OCI-LY7 (cell line): ENCODE measurements at places on chromosomes 6 and 20.

GRCh38 chr6:24093381-24093780, 32.6 kb upstream of the NRSN1 start:
- no peak for DNase-seq

DNA sequence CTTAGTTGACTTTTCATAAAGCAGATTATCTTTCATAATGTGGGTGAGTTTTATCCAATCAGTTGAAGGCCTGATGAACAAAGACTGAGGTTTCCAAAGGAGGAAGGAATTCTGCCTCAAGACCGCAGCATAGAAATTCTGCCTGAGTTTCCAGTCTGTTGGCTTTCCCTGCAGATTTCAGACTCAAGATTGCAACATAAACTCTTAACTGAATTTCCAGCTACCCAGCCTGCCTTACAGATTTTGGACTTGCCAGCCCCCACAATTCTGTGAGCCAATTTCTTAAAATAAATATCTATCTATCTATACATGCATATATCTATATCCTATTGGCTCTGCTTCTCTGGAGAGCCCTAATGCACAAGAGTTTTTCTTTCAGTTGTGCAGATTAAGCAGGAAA, 57.3 kb upstream of the SMLR1 start:
- no peak for DNase-seq

GRCh38 chr6:31128093-31128676, 7.9 kb upstream of the CDSN start:
- DNase-seq = peak; percentile 73

DNA sequence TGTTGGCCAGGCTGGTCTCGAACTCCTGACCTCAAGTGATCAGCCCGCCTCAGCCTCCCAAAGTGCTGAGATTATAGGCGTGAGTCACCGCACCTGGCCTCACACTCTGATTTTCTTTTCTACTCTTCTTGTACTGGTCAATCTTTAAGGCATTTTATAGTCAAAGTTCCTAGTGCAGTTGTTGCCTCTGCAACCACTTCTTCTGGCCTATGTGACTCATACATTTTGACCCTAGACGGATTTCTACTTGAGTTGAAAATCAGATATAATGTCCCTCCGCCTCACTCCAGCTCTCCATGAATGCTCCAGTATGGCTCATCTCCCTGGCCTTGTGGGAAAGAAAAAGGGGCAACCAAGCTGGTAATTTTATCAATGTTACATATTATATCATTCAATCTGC, 42.4 kb downstream of the TNFRSF21 start:
- DNase-seq = no peak

GRCh38 chr20:20594171-20594530, 118.3 kb downstream of the RALGAPA2 start:
- peak; percentile 38 for DNase-seq

DNA sequence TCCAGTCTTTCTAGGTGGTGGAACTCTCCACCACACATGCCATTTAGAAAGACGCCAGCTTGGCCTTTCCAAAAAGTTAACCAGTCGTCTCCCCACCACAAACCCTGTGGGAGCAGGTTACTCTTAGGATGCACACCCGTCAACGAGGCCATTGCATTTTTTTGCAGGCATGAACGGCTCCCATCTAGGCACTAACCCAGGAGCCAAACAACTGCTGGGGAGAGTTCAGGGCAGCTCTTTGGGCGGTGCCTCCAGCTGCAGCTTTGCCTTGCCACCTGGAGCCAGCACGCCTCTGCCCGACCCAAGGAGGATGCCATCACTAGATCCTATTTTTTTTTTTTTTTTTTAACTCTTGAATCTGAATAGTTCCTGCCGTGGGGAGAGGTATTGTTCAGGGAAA, 39.9 kb downstream of the TBC1D7 start:
- DNase-seq = no peak

DNA sequence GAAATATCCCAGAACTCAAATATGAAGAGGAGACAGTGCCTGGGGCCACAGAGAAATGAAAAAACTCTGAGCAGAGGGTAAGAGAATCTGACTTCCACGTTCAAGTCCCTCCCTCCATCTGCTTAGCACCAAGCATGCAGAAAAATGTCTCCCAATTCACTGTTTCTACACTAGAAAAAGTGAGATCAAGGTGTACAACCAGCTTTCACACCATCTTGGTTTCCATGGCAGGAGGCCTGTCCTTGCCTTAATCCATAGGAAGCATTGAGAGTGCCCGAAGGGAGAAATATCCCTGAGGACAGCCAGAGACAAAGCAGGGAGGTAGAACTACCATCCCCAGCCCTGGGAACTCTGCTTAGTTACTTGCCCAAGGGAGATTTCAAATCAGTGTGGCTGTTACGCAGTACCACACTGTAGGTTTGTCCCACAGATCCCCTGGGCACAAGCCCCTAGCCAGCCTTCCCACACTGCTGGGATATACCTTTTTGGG, 82.9 kb downstream of the SCML4 start:
- no peak for DNase-seq

DNA sequence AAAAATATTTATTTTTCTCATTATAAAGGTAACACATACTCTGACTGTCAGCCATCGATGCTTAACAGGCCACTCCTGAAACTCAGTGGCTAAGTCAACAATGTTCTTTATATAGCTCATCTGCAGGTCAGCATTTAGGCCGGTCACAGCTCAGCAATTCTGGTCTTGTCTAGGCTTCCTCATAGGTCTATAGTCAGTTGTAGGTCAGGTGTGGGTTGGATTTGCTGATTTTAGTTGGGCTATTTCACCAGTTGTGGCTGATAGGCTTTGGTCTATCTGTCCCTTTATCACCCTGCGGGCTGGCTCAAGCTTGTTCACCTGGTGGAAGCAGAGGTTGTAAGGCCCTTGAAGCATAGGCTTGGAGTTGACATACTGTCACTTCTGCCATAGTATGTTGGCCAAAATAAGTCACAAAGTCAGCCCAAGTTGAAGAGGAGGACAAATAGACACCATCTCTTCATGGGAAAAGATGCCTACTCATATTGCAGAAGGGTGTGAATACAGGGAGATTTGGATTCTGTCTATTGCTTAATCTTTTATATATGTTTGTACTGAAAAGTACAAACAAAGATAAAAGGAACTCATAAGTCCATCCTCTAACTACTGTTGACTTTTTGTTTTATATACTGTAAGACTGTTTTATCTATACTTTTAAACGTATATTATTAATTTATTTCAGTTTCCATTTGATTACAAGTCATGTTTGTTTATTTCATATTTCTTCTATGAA, 75.0 kb downstream of the BCKDHB start:
- DNase-seq = no peak

- DNase-seq = no peak
Measured at GRCh38 chr20:9246731-9247130, 177.8 kb downstream of the PLCB4 start.

DNA sequence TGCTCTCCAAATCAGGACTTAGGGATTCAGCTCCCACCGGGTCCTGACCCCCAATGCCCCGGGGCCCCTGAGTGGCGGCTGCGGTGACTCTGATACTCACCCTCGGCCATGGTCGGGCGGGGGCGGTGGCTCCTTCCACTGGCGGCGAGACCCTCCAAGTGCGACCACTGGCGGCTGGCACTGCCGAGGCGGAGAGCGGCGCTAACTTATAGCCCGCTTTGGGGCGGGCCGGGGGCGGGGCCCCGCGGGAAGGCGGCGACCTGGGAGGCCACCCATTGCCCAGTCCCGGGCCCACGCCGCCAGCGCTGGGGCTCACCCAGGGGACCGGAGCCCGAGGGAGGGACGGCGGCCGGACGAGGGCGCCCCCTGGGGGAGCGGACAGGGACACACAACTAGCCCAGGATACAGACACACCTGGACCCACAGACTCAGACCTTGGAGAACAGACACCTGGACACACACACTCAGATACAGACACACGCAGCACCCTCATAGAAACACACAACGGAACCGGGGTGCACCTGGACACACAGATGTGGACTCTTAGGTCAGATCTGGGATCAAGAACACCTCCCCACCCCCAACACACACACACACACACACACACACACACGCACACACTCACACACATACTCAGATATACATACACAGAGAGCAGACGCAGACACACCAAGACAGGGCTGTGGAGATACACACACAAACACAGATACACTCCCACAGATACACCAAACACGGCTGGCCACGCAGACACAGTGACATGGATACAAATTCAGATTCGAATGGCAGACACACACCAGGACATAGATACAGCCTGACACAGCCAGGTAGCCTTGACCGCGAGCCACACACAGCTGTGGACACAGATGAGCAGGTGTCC, at the start of gene TGM2:
Gene TGM2, minus strand, starts transcription at position 182 of the 877 bp plus-strand sequence. Its CDS starts 72 bp downstream, at position 110.
- peak; percentile 40 for DNase-seq

GRCh38 chr6:84773431-84774156, 9.2 kb upstream of the TBX18 start:
- DNase-seq = no peak

DNA sequence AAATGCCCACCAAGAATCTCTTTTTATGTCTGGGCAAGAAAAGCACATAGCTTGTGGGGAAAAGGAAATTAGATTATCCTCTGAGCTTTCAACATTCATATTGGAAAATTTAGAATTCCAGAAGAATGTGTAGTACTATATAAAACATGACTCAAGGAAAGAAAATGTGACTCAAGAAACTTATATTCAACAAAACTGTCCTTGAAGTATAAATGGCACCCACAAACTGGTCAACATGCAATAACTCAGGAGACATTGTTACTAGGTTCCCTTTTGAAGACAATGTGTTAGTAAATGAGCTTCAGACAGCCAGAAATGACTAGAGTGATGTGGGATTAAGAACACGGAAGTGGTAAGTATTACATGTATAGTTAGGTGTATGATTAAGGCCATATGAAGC, 26.1 kb upstream of the TINAG start:
- no peak for DNase-seq

- no peak for DNase-seq
Measured at GRCh38 chr6:35833536-35833935, 28.4 kb downstream of the LHFPL5 start.
